ENCODE measurements at places on chromosomes 11 and 22.

DNA sequence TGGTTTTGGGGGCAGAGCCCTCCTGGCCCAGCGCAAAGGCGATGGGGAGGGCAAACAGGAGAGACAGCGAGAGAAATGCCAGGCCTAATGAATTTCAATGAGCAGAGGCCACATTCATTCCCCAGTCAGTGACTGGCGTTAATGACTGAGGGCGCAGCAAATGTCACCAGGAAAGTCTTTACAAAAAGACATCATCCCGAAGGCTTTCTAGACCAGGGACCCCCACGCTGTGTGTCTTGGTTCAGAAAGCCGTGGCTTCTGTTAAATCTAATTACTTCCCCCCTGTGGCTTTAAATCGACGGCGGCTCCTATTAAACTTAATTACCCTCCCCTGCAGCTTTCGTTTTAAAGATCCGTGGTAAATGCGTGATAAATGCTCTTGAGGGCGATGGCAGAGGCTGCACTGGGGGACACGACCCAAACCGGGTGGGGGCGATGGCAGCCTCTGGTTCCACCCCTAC, 1.6 kb upstream of the FGF19 start:
- no peak for DNase-seq

GRCh38 chr11:69411257-69411924, 70.1 kb upstream of the LINC01488 start:
- no peak for DNase-seq

- DNase-seq = no peak
Observed at GRCh38 chr11:69192301-69192721, 36.6 kb downstream of the SMIM38 start.

DNA sequence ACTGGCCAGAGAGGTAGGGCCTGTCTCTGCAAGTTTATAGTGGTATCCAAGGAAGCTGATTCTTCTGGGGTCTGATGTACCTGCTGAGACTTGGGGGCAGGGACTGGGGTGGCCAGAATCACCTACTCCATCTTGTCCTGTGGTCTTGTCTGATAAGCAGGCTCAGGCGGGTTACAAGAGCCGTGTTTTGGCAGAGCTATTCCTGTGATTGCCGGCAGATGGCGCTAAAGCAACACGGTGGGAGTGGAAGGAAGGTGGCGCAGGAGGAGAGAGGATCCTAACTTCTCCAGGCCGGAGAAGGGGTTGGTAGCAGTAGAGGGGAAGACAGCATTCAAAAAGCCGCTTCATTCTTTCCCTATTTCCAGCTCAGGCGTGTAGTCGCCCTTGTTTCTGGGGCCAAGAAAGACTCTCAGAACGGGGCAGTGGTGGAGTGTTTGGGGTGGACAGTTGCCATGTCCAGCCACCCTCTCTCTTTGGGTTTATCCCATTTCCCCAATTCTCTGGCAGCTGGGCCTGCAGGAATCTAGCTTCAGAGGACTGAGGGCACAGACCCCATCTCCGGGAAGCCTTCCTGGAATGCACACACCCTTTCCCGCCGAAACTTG, 15.1 kb downstream of the CHRM1 start:
- peak; percentile 77 for DNase-seq

GRCh38 chr11:130886704-130887103, 29.6 kb downstream of the SNX19 start:
- no peak for DNase-seq

GRCh38 chr22:19635644-19636043, 78.7 kb upstream of the SEPTIN5 start:
- no peak for DNase-seq

DNA sequence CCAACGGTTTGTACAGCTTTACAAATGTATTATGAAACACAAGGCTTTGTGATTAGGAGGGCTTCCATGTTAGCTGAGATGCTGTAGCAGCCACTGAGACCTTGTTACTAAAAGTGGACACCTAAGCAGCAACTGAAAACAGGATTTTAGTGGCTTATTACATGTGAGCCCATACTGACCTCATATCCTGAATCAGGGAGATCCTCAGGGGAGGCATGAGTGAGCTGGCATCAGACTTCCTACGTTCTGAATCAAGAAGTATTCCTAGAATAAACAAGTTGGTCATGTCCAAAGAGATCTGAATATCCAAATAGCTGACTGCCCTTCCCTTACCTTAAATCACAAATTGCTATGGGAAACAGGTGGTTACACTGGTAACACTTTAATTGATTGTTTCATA, 59.1 kb upstream of the SCUBE2 start:
- no peak for DNase-seq

DNA sequence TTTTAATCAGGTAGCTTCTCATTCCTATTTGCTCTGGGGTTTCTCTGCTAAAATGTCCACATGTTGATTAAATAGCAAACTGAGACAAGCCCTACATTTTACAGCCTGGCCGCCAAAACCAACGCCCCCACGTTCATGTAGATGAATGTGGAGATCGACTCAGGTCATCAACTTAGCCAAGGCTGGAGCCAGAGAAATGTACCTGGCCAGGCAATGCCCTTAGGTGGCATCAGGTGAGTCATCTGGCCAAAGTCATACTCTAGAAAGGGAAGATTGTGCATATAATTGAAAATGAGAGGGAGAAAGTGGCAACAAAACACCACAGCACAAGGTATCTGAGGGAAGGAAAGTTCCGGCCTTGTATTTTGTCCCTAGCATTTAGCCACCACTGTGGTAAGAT, 37.1 kb upstream of the CCDC89 start:
- no peak for DNase-seq

DNA sequence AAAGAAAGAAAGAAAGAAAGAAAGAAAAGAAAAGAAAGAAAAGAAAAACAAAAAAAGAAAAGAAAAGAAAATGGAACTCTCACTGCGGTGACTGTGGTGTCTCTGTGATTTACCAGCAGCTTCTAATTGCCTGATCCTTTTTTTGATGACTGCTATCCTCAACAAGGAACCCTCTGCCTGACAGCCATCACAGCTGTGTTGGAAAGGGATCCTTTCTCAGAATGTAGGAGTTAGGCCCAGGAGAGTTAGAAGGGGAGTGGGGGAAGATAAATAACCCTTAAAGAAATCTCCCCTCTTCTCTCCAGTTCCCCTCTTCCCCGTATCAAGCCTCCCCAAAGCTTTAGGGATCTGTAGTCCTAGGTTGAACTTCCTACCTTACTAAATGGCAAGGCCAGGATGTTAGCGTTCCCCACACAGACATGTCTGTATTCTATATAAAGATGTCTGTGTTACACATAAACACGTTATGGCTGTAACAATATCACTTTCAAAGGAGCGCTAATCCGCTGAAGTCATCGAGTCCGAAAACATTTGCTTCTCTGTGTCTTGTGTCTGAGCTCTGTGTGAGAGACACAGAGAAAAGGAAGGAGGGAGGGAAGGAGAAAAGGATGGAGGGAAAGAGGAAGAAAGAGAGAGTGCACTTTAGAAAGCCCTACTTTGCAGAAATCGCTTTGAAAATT, 26.8 kb upstream of the WT1 start:
- DNase-seq = no peak

DNA sequence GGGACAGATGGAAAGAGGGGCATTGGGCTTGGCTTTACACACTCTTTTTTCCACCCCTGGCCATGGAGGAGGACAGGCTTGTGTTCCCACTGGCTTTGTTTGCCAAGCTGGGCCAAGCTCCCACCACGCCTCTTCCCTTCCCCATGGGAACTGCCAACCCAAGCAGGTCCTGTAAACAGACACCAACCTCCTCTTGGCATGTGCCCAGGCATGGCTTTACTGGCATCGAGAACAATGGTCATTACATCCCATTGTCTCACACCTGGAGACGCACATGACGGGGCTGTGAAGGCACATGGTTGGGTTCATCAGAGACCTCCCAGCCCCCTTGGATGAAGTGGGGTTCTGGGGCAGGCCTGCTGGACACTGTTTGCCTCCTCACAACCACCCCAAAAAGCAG, 11.7 kb downstream of the SEC14L3 start:
- DNase-seq = no peak

- DNase-seq = no peak
Observed at GRCh38 chr11:17528906-17529843, 15.0 kb downstream of the USH1C start.

GRCh38 chr22:30890686-30891442, 77.7 kb downstream of the MORC2 start:
- DNase-seq = peak; percentile 27

- peak; percentile 84 for DNase-seq
Observed at GRCh38 chr11:76629853-76630599, 40.5 kb downstream of the LRRC32 start.

- no peak for DNase-seq
Observed at GRCh38 chr11:35143297-35144135, 4.5 kb downstream of the CD44 start.

GRCh38 chr22:49674479-49675050, 153.1 kb downstream of the BRD1 start:
- DNase-seq = no peak

DNA sequence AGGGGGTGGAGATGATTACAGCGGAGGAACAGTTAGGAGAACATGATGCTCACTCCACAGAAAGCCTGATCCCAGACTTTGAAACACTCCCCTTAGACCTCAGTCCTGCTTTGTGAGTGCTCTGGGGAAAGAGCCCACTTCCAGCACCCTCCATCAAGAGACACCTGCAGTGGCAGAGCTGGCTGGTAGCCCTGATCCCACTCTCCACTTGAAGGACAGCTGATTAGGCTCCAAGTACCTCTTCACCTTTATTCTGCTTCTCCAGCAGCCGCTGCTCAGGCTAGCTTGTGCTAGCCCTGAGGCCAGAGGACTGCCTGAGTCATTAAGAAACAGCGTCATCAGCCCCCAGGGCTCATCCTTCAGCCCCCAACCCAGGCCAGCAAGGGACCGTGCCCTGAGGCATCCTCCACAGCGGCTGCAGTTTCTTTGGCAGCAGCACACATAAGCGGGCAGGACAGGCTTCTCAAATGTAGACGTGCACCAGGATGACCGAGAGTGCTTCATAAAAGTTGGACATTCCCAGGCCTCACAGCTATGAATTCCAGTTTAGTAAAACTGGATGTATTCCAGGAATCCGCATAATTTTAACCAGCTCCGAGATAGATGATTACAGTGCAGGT, 146.0 kb upstream of the TBCEL start:
- DNase-seq = no peak

- DNase-seq = no peak
Observed at GRCh38 chr22:35523167-35523947, 17.3 kb upstream of the RASD2 start.

- DNase-seq = no peak
Observed at GRCh38 chr11:69799582-69799981, 19.6 kb downstream of the FGF3 start.

DNA sequence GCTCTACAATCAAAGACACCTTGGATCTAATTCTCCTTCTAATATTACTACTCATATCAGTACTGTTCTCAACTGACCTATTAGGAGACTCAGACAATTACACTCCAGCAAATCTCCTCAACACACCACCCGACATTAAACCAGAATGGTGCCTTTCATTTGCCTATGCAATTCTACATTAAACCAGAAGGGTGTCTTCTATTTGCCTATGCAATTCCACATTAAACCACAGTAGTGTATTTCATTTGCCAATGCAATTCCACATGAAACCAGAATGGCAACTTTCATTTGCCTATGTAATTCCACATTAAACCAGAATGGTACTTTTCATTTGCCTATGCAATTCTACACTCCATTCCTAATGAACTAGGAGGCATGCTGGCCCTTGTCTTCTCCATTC, 15.3 kb upstream of the APOL3 start:
- no peak for DNase-seq

DNA sequence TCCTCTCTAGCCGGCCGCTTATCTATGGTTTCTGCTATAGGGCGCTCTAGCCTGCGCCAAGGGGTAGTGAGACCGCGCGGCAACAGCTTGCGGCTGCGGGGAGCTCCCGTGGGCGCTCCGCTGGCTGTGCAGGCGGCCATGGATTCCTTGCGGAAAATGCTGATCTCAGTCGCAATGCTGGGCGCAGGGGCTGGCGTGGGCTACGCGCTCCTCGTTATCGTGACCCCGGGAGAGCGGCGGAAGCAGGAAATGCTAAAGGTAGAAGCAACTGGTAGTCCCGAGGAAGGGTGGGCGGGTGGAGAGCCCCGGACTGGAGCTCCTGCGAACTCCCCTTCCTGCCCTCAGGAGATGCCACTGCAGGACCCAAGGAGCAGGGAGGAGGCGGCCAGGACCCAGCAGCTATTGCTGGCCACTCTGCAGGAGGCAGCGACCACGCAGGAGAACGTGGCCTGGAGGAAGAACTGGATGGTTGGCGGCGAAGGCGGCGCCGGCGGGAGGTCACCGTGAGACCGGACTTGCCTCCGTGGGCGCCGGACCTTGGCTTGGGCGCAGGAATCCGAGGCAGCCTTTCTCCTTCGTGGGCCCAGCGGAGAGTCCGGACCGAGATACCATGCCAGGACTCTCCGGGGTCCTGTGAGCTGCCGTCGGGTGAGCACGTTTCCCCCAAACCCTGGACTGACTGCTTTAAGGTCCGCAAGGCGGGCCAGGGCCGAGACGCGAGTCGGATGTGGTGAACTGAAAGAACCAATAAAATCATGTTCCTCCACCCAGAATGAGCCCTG, at the start of the genes LBHD1 and UQCC3:
Gene LBHD1 (minus strand): TSS at position 660 of the 782 bp plus-strand sequence. CDS start 2,236 bp downstream, outside the sequence.
Gene UQCC3 (plus strand): TSS at position 66 of the 782 bp plus-strand sequence. CDS start 73 bp downstream, at position 139.
- peak; percentile 87 for DNase-seq

- no peak for DNase-seq
Observed at GRCh38 chr22:38618682-38619081, 37.5 kb downstream of the FAM227A start.

DNA sequence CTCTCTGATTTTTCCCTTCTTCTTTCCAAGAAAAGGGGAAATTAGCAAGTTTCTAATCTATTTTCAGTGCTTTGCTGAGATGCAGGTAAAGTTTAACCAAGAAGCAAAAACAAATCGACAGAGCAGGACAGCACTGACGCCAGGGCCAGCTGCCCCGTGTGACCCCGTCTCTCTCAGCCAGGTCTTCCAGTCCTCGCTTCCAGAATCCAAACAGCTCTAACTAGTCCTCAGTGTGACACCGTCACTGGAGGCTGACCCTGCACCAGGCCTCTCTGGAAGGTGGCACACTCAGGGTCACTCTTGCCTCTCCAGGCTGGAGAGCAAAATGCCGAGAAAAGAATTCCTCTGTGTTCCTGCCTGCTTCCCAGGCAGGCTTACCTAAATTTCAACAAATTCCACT, 44.8 kb downstream of the SHANK2 start:
- DNase-seq = no peak

DNA sequence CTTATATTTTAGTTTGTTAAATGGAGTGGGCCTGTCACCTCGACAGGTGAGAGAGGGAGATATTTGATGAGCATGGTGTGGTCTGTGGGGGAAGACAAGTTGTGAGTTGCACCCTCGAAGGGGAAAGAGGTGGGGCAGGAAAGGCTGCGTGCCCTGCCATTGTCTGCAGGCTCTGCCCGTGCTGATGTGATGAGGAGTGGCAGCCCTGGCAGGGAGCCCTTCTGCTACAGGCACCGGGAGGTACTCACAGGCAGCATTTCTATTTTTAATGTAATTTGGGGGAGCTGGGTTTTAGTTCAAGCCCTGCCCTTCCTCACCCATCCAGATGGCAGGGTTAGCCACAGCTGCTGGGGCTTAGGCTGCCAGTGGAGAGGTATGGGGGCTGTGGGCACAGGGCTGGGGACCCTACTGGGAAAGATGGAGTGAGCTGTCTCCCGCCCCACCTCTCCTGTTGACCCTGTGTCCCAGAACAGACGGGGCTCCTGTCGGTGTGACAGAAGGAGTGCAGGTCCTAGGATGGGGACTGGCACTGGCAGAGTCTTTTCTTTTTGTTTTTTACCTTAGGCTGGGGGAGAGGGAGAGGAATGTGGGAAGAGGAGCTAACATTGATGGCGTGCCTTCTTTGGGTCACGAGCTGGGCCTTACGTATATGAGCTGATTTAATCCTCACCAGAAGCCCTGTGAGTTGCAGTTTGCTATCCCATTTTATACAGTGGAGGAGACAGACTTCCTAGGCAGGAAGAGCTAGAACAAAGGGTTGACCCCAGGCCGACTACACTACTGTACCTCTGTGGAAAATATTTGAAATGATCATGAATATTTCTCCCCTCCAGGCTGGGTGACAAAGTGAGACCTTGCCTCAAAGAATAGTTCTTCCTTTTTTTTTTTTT, 51.6 kb downstream of the CEP164 start:
- DNase-seq = no peak
